ENCODE measurements at places on chromosomes 6 and 20.

DNA sequence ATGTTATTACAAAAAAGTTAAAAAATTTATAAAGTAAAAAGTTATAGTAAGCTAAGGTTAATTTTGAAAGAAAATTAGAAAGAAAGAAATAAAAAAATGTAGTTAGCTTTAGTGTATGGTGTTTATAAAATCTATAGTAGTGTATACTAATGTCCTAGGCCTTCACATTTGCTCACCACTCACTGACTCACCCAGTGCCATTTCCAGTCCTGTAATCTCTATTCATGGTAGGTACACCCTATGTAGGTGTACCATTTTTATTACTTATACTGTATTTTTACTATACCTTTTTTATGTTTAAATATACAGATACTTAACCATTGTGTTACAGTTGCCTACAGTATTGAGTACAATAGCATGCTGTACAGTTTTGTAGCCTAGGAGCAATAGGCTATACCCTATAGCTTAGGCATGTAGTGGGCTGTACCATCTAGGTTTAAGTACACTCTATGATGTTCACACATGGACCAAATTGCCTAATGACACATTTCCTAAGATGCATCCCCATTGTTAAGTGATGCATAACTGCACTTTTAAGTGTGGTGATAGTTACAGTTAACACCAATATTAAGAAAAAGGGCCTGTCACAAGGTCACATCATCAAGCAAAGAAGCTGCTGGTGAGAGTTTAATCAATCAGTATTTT lies 8.0 kb downstream of the CD2AP start:
- no peak for DNase-seq

- DNase-seq = peak; percentile 57
These were observed 106.6 kb downstream of the TRIM27 start for GRCh38 chr6:28816909-28817807.

DNA sequence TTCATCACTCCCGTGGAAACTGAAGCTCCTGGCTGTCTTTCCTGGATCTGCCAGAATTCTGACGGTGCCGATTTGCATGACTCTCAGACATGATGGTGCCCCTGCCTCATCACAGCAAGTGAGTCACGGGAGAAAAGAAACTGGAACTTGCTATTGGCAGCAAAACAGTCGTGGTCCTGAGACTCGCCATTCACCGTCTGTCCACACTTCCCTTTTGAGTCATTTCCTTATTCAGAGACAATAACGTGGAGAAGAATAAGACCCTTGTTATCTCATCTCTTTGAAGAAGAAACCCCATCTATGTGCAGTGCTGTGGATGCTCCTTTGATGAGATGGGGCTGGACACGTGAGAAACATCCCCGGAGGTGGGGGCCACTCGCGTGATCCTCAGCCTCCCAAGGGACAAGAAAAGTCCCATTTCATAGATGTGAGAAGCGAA lies 4.2 kb downstream of the GPR31 start:
- DNase-seq = no peak

- DNase-seq = no peak
These were observed 227.2 kb downstream of the LY86 start for GRCh38 chr6:6815732-6816131.

DNA sequence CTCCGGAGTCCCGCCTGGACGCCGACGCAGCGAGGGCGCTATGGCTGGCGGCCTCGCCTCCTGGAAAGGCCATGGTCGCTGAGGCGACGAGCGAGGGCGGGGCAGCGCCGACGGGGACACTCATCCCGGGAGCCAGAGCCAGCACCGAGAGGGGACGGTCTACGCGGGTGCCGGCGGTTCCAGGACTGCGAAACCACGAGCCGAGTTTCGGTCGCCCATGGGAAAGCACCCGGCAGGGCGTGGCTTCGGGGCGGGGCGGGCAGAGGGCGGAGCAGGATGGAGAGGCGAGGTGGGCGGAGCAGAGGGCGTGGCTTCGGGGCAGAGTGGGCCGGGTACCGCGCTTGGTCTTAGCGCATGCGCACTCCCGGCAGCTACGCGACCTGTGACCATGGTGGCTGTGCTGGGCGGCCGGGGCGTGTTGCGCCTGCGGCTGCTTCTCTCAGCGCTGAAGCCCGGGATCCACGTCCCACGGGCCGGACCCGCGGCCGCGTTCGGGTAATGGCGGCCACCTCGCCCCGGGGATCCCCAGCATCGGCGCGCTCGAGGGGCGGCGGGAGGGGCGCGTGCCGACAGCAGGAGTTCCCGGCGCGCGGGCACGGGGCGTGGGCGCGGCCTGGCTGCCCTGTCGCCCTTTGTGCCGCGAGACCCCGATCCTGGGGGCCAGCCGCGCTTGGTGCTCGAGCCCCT lies at the start of gene BPHL:
Gene BPHL (plus strand): TSS at position 359 of the 687 bp plus-strand sequence. CDS start 30 bp downstream, at position 389.
- peak; percentile 87 for DNase-seq

All from HuH-7.5 (cell line).